ENCODE measurements at places on chromosomes 3 and 15.

GRCh38 chr3:149895769-149896168, 74.9 kb downstream of the PFN2 start:
- no peak for DNase-seq

GRCh38 chr3:178388473-178388872, 147.8 kb upstream of the KCNMB2 start:
- no peak for DNase-seq

GRCh38 chr3:120450600-120451271, at the start of gene FSTL1:
Gene FSTL1, minus strand, starts transcription at chr3:120450992. Its CDS starts 246 bp downstream, at chr3:120450746.
- no peak for DNase-seq

- DNase-seq: no peak
These were observed 221.9 kb upstream of the ALCAM start for GRCh38 chr3:105144837-105145236.

All from NK-92 treated with Interleukin-12 subunit alpha and Interleukin-12 subunit beta, amount 100 ng/mL, for 24 hours (cell line).